ENCODE measurements at places on chromosomes 16 and 17.
A peak's percentile ranks its signal among the peaks of the same experiment; 100 is the strongest.

GRCh38 chr17:305090-305976 is 47.3 kb downstream of the RPH3AL start:
- DNase-seq, result no peak

DNA sequence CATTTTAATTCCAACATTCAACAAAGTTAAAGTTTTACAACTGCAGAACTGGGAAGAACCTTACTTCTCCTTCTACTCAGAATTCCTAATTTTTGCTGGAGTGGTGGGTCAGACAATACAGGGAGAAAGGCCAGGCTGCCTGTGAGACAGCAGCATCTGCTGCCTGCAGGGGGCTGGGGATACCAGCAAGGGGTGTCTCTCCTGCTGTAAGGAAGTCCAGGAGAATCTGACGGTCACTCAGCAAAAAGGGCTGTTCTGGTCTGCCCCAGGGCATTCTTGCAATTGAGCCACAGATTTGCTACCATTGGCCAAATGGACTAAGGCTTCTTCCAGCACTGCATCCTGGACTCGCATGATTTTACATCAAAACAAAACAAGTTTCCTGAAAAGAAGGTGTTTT is 426.6 kb upstream of the CDH11 start:
- peak; percentile 15 for DNase-seq

DNA sequence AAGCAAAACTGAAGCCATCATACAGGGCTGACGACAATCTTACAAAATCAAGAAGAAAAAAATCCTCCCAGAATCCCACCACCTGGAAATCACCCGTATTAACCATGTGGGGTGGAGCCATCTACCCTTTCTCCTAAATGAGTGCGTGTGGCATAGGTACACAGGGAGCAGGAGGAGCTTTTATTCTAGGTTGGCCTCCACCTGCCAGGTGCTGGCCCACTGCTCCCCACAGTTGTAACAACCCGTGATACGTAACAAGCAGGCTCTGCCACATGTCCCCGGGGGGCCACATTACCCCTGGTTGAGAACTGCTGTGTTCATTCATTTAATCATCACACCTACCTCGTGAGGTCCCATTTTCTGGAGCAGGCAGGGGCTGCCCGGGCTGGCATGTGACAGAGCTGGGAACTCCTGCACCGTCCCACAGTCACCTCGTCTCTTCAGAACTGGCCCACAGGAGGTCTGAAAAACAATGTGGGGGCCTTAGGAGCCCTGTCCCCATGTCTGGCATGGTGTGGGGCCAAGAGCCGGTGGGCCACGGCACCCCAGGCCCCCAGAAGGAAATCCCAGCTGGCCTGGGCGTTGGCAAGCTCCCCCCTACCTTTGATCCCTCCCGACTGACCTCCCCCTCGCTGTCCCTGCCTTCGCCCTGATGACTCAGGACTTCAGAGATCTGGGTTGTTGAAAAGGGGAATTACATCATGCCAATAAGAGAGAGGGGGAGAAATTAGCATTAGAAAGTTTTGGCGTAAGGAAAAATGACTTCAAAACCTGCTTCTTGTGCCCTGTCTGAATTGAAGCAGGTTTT is 12.9 kb downstream of the CMIP start:
- DNase-seq, result no peak

DNA sequence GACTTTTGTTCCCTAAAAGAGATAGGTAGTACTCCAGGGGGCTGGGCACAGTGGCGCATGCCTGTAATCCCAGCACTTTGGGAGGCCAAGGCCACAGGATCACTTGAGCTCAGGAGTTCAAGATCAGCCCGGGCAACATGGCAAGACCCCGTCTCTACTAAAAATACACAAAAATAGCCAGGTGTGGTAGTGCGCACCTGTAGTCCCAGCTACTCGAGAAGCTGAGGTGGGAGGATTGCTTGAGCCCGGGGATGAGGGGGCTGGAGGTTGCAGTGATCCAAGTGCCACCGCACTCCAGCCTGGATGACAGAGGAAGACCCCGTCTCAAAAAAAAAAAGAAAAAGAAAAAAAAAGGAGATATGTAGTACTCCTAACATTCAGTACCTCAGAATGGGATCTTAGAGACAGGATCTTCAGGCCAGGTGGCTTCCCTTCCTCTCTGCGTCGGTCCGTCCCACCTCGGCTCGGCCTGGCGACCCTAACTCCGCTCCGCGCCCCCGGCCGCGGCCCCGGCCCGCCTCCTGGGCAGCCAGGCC is 89.6 kb downstream of the CDC27 start:
- DNase-seq, result no peak

- DNase-seq, result no peak
Measured at GRCh38 chr16:56743840-56744239, 13.9 kb downstream of the NUP93 start.

DNA sequence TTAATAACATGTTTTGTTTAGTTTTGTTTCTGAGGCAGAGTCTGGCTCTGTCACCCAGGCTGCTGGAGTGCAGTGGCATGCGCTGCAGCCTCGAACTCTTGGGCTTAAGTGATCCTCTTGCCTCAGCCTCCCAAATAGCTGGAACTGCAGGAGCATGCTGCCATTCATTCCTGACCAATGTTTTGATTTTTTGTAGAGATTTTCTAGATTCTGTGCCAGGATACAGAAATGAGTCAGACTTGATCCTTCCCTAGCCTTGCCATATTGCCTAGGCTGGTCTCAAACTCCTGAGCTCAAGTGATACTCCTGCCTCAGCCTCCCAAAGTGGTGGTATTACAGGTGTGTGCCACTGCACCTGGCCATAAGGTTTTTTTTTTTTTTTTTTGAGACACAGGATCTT is 17.7 kb downstream of the TAOK1 start:
- no peak for DNase-seq

DNA sequence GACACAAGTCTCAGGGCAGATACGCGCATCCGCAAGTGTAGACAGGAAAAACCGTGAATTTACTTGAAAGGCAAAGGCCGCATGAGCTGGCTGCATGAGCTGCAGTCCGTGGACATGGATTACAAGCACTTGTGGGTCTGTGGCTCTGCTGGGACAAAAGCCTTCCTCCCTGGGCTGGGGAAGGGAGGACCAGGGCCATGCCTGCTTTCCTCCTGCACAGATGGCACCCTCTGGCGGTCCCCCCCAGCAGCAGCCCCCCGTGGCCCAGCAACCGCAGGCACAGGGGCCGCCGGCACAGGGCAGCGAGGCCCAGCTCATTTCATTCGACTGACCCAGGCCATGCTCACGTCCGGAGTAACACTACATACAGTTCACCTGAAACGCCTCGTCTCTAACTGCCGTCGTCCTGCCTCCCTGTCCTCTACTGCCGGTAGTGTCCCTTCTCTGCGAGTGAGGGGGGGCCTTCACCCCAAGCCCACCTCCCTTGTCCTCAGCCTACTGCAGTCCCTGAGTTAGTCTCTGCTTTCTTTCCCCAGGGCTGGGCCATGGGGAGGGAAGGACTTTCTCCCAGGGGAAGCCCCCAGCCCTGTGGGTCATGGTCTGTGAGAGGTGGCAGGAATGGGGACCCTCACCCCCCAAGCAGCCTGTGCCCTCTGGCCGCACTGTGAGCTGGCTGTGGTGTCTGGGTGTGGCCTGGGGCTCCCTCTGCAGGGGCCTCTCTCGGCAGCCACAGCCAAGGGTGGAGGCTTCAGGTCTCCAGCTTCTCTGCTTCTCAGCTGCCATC is 1.7 kb upstream of the MRPL12 start:
- no peak for DNase-seq

DNA sequence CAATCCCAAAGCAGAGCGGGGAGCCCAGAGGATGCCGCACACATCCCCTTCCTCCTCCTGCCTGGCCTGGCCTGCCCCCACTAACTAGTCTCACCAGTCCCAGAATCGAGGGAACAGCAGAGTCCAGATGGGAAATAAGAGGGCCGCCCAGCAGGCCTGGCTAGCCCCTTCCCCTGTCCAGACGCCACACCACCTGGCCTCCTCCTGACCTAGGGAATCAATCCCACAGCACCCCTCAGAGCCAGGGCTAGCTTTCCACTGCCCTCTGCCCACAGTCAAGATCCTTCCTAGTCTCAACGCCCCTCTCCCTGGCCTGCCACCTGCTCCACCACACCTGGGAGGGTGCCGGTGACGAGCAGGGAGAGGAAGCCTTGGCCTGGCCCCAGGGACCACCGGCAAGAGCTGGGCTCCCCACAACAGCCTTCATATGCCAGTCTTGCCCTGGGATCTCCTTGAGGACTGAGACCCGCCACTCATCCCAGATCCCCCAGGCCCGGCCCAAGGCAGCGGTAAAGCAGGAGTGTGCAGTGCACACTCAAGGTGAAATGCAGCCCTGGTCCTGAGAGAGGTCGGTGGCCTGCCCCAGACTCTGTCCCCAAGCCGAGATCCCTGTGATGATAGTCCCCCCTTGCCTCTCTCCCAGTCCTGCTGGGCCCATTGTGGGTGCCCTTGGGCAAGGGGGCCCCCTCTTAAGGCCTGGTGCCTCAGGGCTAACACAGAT is 27.9 kb downstream of the KATNB1 start:
- DNase-seq, result no peak

GRCh38 chr17:34451313-34451712 is 88.3 kb upstream of the CCL1 start:
- DNase-seq, result no peak

GRCh38 chr17:31629696-31630470 is 229.2 kb downstream of the COPRS start:
- DNase-seq, result no peak

DNA sequence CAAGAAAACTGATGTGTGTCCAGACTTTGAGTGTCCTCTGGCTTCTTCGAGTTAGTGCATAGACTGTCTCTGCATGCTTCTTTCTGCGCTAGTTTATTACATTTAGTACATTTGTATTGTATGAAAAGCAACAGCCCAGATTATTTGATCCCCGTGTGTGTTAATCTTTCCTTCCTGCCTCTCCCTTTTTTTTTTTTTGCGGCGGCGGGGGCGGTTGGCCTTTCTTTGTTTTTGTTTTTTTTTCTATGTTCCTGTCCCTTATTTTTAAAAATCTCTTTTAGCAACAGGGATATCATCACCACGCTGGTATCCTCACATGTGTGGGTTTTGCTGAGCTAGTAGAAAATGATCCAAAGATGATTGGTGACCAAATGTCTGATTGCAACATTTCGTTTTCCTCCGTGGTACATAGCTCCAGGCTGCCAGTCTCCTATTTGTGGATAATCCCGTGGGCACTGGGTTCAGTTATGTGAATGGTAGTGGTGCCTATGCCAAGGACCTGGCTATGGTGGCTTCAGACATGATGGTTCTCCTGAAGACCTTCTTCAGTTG is 9.4 kb downstream of the SCPEP1 start:
- no peak for DNase-seq

- no peak for DNase-seq
Measured at GRCh38 chr16:11499295-11500089, 87.2 kb downstream of the LITAF start.

DNA sequence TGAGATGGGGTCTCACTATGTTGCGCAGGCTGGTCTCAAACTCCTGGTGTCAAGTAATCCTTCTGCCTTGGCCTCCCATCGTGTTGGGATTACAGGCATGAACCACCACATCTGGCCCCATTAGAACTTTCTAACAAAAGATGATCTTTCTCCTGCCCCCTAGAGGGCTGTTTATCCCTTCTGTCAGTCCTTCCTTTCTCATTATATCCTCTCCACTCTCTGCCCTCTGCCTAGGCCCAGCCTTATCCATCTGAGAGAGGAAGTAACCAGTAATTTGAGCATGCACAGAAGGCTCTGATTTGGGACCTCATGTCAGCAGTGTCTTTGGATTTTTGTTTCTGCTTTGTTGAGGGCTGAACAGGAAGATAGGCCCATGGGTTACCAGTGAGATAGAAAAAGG is 4.4 kb upstream of the DHX40 start:
- DNase-seq, result no peak

GRCh38 chr16:24645739-24646645 is 83.5 kb upstream of the TNRC6A start:
- no peak for DNase-seq

- peak; percentile 47 for DNase-seq
Measured at GRCh38 chr16:89343501-89344457, 126.3 kb downstream of the ZNF778 start.

DNA sequence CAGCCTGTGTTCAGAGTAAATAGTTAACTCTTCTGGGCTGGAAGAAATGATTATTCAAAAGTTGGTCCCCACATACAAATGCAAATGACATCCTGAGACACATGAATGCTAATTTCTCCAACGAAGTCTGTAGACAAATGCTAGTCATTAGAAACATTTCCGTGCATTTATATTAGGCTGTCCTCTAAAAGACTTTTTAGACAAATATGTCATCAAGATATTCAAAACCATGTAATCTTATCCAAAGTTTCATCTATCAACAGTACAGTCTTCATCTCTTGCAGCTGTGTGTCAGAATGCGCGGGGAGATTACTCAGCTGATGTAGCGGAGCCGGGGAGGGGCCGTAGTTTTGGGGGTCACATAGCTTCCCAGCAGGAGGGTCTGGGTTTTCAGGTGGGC is 33.8 kb upstream of the MAF start:
- no peak for DNase-seq

DNA sequence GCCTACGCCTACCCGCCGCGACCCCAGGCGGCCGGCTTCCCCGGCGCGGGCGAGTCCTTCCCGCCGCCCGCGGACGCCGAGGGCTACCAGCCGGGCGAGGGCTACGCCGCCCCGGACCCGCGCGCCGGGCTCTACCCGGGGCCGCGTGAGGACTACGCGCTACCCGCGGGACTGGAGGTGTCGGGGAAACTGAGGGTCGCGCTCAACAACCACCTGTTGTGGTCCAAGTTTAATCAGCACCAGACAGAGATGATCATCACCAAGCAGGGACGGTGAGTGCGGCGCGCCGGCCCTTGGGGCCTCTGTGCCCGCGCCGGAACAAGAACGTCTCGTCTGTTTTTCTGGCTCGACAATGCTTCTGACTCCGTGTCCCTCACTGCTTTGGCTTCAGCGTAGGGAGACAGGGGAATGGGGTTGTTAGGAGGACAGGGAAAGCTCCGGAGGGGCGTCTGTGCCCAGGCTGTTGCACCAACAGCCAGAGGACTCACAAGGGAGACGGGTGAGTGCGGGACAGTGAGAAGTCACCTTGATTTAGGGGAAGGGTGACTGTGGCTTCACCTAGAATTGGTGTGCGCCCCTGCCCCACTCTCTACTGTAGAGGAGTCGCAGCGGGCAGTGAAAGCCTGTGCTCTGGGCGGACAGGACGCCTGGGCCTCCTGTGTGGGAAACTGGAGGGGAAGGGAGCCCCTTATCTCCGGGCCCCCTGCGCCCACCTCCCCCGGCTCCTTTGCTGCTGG is 806 bp downstream of the TBX21 start:
- DNase-seq, result no peak

DNA sequence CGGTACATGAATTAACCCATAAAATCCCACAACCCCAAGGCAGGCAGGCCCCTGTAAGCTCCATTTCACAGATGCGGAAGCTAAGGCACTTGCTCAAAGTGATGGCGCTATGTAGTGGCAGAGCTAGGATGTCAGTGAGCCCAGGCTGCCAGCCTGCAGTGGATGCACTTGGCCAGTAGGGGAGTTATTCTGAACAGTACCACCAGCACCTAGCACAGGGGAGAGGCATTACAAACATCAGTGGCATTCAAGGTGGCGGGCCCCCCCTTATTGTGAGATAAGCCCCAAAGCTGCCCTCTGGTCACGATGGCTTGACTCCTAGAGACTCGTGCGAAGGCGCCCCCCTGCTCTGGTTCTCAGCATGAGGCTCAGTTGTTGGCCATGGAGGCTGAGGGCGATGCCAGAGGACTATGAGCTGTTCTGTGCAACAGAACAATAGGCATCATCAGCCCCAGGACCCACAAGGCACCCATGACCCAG is 33.8 kb downstream of the GTF3C1 start:
- DNase-seq, result peak; percentile 27

Data from nephron progenitor cell (in vitro differentiated cells).